ENCODE measurements at places on chromosomes 5 and 9.

GRCh38 chr5:87541033-87541432, 128.3 kb upstream of the CCNH start:
- peak; percentile 20 for DNase-seq

DNA sequence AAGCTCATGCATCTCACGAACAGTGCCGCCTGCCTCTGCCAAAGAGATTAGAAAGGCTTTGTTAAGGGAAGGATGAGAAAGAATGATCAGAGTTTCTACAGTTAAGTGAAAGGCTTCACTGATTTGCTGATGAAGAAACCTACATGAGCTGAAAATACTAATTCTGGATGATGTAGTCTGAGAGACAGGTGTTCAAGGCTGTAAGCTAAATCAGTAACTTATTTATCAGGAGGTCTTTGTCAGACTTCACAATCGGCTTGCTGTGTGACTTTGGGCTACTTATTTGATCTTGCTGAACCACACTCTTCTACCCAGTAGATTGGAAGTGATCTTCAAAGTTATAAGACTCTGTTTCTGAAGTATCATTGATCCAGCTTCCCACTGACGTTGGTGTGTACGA, 264.2 kb downstream of the RAB3C start:
- no peak for DNase-seq

DNA sequence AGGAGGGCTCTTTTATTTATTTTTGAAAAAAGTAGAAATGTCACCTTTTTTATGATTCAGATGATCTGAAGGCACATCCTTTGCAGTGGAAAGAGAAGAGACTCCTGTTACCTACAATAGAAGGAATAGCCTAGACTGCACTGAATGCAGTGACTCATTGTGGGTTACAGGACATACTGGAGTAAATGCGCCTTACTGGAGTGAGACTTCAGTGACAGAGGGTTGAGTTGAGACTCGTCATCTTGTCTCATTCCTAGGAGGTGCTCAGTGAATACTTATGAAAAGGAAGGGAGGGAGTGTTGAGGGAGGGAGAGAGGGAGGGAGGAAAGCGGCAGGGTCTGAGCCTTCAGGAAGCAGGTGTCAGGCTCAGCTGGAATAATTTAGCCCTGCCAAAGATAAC, 25.2 kb downstream of the ANKRA2 start:
- peak; percentile 79 for DNase-seq

DNA sequence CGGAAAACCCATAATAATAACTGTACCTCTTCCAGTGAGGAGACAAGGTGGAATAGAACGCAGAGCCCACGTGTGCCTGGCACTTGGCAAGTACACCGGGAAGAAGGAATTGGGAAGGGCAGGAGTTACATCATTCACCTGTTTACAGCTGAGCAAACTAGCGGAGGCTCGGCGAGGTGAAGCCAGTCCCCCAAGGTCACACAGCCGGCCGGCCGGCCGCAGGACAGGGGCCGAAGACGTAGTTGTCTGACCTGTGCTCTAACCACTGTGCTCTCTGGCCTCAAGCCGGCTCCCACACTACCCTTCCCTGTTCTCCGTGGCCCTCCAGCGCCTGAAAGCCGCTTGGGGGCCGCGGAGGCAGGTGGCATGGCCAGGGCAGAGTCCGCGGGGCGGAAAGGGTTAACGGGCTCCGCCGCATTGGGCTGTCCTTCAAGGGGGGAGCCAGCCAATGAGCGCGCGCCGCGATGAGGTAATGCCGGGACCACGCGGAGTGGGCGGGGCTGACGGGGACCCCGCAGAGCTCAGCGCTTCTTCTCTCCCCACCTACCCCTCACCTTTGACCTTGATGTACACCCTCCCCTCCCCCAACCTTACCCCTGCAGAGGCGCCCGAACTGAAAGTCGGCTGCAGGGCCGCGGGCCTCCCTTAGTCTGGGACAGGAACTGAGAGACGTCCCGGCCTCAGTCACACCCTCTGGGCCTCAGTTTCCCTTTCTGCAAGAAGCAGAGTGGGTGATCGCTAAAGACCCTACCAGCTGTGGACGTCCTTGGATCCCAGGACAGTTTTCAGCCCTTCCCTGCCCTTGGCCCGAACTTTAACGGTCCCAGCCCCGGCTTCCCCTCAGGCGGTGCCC, 125.1 kb downstream of the C9orf50 start:
- DNase-seq = peak; percentile 89

DNA sequence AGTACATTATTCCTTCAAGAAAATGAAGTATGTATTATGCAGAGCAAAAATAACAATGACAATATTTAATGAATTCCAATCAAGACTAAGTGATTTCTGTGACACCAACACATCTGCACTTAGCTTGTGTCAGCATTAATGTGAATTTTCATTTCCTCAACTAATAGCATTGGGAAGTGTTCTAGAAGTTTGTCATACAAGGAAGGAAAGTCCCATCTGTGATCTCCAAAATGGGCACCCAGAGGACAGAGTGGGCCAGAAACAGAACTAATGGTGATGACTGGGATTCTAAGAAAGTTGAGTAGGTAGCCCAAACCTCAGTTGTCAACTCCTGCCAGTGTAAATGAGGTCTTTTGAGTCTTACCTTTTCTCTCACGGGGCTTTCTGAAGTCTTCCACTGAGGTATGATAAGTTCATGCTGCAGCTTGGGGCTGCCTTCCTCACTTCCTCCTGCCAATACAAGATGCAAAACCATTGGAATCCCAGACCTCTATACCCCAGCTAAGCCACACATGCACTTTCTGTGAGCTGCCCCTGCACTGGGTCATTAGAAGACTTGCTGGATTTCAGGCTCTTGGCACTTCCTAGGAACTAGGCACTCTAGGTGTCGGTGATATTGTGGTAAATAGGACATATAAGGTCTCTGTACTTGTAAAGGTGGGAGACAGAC, 4.9 kb downstream of the ADAM19 start:
- no peak for DNase-seq

- peak; percentile 72 for DNase-seq
These were observed 46.0 kb downstream of the ADAMTS19 start for GRCh38 chr5:129506086-129506485.

DNA sequence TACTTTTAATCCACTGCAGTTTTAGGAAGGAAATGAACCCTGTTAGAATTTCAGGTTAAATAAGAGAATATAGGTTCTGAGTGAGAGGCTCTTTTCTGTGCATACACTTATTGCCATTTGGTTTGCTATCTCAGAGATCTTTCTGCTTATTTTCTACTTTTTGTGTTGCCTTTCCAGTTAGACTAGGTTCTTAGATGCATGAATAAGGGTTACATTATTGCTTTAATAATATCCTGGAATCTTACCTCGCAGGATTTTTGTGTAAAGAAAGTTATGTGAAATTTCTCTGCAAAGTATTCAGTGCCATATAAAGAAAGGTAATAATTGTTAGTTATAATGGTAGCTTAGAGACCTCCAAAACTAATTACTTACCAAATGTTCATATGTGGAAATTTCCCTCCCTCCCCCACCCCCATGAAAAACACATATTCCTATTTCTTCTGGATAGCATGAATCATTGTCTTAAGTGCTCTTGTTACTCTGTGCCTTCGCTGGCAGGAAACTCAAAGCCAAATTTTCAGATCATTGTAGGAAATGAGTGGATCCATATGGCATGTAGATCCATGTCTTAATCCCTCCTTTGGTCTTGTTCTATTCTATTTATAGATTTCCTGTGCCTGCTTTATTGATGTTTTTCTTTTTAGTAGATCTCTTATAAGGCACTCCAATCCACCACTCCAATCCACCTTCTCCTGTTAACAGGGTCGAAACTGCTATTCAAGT, 2.7 kb upstream of the APBA1 start:
- peak; percentile 93 for DNase-seq

- DNase-seq = no peak
These were observed 32.1 kb downstream of the PRKACG start for GRCh38 chr9:68981789-68982188.

DNA sequence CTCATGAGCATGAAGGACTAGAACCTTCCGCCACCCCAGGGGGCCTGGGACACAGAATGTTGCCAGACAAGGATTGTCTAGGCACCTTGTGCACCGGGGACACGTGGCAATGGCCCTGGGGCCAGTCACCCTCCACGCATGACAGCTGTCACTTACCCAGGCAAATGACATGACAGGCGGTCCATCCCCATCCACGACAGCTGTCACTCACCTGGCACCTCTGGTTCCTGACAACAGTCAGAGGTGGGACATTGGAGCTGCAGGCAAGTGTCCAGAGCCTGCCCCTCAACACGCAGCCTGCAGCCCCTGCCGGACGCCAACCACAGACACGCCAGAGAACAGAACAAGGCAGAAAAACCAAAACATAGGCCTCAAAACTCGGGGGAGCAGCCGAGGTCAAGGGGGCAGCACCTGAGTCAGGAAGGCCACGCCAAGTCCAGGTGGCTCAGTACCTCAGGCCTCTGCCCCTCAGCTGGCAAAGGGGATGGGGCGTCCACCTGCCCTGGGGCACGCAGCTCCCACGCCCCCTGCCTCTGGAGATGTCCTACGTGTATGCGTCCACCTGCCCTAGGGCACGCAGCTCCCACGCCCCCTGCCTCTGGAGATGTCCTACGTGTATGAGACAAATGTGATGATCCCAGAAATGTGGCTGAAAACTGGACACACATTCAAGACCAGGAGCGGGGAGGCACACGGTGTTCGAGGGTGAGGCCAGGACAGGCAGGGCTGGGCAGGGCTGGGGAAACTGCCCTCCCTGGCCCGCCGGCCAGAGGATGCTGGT, 14.5 kb downstream of the VAV2 start:
- DNase-seq = no peak

- no peak for DNase-seq
These were observed 1.5 kb downstream of the SYNPO start for GRCh38 chr5:150641824-150642566.

DNA sequence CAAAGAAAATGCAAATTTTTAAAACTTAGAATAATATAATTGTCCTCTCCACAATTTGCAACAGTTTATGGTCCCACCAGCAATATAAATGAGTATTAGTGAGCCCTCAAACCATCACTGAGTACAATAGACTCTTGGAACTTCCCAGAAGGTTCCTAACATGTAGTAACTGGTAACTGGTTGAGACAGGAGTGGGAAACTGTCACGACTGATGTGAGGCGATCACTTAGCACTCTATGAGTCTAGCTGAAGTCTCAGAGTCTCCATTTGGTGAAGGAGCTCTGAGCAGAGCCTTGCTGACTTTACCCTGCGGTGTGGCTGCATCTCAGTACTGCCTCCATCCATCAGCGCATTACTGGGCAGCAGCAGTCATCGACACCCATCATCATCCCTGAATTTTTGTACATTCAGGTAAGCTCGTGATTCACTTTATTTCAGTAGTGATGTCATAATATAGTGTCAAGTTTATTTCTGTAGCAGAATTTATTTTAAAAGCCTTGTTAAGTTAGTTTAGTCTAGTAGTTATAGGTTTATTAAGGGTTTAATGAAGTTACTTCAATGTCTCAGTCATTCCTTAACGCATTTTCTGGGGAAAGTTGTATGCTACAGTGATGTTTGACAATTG, 76.6 kb upstream of the ABCA1 start:
- DNase-seq = no peak

- DNase-seq = no peak
These were observed 150.4 kb downstream of the SNCAIP start for GRCh38 chr5:122462486-122462885.

- DNase-seq = peak; percentile 81
These were observed 33.9 kb upstream of the TRIO start for GRCh38 chr5:14109041-14109747.

GRCh38 chr5:174397206-174397605, 327.2 kb upstream of the MSX2 start:
- no peak for DNase-seq

- DNase-seq = no peak
These were observed 54.3 kb downstream of the TRIP13 start for GRCh38 chr5:946720-947625.

DNA sequence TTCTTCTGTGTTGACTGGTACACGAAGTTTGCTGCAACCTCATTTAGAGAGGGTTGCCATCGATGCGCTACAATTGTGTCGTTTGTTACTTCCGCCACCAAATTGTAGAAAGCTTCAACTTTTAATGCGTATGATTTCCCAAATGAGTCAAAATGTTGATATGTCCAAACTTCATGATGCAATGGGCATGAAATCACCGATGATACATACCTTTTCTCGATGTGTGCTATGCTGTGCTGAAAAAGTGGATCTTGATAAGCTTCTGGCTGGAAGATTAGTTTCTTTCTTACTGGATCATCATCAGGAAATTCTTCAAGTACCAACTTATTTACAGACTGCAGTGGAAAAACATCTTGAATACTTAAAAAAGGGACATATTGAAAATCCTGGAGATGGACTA, 65.7 kb downstream of the TMEM38B start:
- peak; percentile 9 for DNase-seq

DNA sequence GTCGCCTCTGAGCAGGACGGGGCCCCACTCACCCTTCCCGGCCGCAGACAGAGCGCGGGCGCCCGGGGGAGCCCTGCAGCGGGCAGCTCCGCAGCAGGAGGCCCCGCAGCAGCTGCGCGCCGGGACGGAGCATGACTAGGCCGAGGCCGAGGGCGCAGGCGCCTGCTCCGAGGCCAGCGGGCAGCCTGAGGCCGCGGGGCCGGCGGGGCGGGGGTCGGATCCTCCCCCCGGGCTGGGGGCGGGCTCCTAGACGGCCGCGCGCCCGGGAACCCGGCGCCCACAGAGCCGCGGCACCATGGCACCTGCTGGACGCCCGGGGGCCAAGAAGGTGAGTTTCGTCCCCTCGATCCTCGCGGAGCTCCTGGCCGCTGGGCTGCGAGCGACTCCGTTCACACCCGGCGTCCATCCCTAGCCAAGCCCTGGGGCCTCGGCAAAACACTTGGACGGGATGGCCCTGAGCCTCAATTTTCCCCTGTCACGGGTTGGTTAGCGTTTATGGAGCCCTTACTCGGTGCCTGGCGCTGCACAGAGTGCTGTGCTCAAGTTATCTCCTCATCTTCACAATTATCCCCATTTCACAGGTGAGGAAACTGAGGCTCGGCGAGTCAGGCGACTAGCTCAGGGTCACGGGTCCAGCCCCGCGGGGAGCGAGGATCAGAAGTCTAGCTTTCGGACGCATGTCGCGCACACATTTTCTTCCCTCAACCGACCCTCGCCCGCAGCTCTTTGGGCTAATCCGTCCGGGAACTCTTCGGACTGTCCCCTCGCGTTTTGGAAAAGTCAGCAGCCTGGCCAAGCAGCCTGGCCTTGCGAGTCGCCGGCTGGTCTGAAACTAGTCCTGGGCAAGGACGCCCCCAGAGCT, at the start of the genes BHMT2 and DMGDH:
TSS of gene BHMT2 (plus strand) at position 280 of the 862 bp plus-strand sequence. CDS start at position 296, 16 bp downstream.
TSS of gene DMGDH (minus strand) at position 187 of the 862 bp plus-strand sequence. CDS start at position 133, 54 bp downstream.
- peak; percentile 49 for DNase-seq

GRCh38 chr9:35882996-35883395, 12.8 kb upstream of the OR13J1 start:
- peak; percentile 8 for DNase-seq

- no peak for DNase-seq
These were observed 230.5 kb downstream of the SYK start for GRCh38 chr9:91032121-91032531.

DNA sequence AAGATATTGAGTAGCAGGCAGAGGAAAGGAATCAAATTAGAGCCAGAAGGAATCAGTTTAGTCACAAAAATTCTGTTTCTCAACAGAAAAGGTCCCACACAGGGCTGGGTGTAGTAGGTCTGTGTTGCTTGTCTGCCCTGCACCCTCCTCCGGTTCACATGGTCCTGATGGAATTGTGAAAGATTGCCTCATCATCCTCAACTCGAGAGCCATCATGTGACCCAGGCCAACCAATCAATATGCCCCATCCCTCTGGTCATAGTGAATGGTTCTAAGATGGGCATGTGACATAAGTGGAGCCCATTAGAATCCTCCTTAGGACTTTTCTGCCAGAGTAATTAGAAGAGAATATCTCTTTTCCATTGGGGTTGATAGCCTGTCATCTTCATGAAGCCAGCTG, 56.7 kb upstream of the RAD23B start:
- no peak for DNase-seq

- no peak for DNase-seq
These were observed 129.6 kb downstream of the SEC61B start for GRCh38 chr9:99351647-99352046.

GRCh38 chr5:4116834-4117233, 521.2 kb downstream of the IRX1 start:
- peak; percentile 65 for DNase-seq

All from fibroblast of skin of back (primary cell).